ENCODE measurements at places on chromosomes 6 and 20.

DNA sequence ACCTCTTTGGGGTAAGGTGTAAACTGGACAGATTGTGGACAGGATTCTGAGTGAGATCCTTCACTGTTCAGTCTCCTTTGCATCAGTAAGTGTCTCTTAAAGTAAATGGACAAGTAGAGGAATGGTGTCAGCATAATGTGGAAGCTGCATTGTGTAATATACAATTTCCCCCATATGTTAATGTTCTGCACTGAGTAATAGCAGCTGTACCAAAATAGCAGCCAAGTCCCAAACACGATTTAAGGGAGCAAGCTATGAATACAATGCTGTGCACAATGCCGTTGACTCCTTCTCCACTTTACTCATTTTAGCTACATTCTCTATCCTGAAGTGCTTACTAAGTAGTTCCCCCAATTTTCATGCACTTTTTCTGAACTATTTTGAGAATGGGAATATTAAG lies 21.1 kb upstream of the TRIM26 start:
- DNase-seq, result no peak

- no peak for DNase-seq
Observed at GRCh38 chr6:82893889-82894652, 171.6 kb downstream of the UBE3D start.

DNA sequence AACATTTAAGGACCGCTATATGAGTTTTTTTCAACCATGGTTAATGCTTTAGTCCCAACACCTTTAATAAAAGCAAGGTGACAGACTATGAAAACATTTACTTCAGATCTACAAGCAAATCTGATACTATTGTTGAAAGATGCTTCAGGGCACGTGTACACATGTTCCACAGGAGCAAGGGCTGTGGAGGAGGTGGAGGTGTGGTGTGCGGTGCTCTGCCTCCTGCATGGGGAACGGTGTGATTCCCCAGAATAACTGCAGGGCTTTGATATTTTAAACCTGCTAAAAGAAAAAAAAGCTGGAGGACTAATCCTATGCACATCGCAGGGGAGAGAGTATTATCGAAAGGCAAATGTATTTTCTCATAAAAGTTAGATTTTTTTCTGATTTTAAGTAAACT lies 188.1 kb upstream of the CEP162 start:
- no peak for DNase-seq

- no peak for DNase-seq
Observed at GRCh38 chr20:62339647-62340062, 27.5 kb downstream of the LAMA5 start.

GRCh38 chr6:167422934-167423333 lies 98.0 kb downstream of the TTLL2 start:
- DNase-seq, result no peak

GRCh38 chr6:143900358-143900757 lies 36.1 kb downstream of the ZC2HC1B start:
- DNase-seq, result no peak

Data from activated T-cell treated with anti-CD3 and anti-CD28 coated beads for 48 hours (primary cell).